Smooth muscle cell of the umbilical artery (primary cell): ENCODE measurements at places on chromosomes 3 and 15. TPM values are rescaled to one million over a fixed set of nuclear protein-coding genes. Genes with fewer than 3 reads are reported as not detected.

Gene STRIT1
- not detected in 2 replicates for total RNA-seq

Gene PBRM1
- 69.2 and 96.1 TPM in 2 replicates for total RNA-seq

Gene TUSC7
- total RNA-seq, result not detected in 2 replicates

Gene SUSD5
- 1.5 and 3.9 TPM in 2 replicates for total RNA-seq

Gene ZBTB38
- total RNA-seq, result 94.7 and 153 TPM in 2 replicates

Gene MESP2
- 0.09 and 0.30 TPM in 2 replicates for total RNA-seq

Gene CILP
- total RNA-seq, result 0.59 TPM in 1 of 2 replicates, not detected in the other

Gene SHC4
- 2.6 and 3.0 TPM in 2 replicates for total RNA-seq

Gene PAQR5
- 0.09 and 0.59 TPM in 2 replicates for total RNA-seq

Gene GOLGA8N
- 3.5 and 4.8 TPM in 2 replicates for total RNA-seq

Gene EFCC1
- not detected in 2 replicates for total RNA-seq

Gene XRN1
- total RNA-seq, result 35.0 and 39.8 TPM in 2 replicates

Gene FMN1
- under 0.01 and 0.88 TPM in 2 replicates for total RNA-seq

Gene PCOLCE2
- 3.9 and 29.4 TPM in 2 replicates for total RNA-seq

Gene CNTN3
- total RNA-seq, result 0.97 and 1.2 TPM in 2 replicates

Gene FSTL1
- 2,093 and 2,453 TPM in 2 replicates for total RNA-seq

Gene LACTB
- 27.3 and 45.6 TPM in 2 replicates for total RNA-seq

Gene COPS2
- 84.0 and 95.3 TPM in 2 replicates for total RNA-seq

Gene TOPBP1
- total RNA-seq, result 19.3 and 35.8 TPM in 2 replicates

Gene SENP8
- 1.8 and 1.9 TPM in 2 replicates for total RNA-seq

Gene TTC14
- total RNA-seq, result 50.5 and 79.6 TPM in 2 replicates

Gene ERC2
- under 0.01 and 0.42 TPM in 2 replicates for total RNA-seq

Gene CAPN3
- 0.74 and 4.2 TPM in 2 replicates for total RNA-seq

Gene COMMD2
- total RNA-seq, result 32.2 and 33.9 TPM in 2 replicates

Gene RBP2
- not detected in 2 replicates for total RNA-seq

Gene PLSCR2
- total RNA-seq, result not detected in 2 replicates

Gene SLCO2A1
- total RNA-seq, result not detected in 2 replicates

Gene ROPN1B
- not detected in 2 replicates for total RNA-seq

Gene CLK3
- 54.3 and 55.3 TPM in 2 replicates for total RNA-seq

Gene CCDC54
- total RNA-seq, result not detected in 2 replicates

Gene GNB5
- total RNA-seq, result 24.9 and 59.0 TPM in 2 replicates

Gene OR4F15
- total RNA-seq, result 0.05 TPM in 1 of 2 replicates, not detected in the other

Gene GOLGA6A
- total RNA-seq, result not detected in 2 replicates

Gene GUCA1C
- total RNA-seq, result not detected in 2 replicates

Gene PLCH1
- total RNA-seq, result 0.09 and 0.59 TPM in 2 replicates

Gene ANKUB1
- not detected in 2 replicates for total RNA-seq

Gene KNL1
- 1.2 and 14.2 TPM in 2 replicates for total RNA-seq

Gene CCRL2
- total RNA-seq, result not detected in 2 replicates

Gene TF
- under 0.01 and 0.14 TPM in 2 replicates for total RNA-seq

Gene CELF6
- total RNA-seq, result not detected in 2 replicates

Gene TERC
- total RNA-seq, result 21.7 and 295 TPM in 2 replicates

Gene SH2D7
- total RNA-seq, result not detected in 2 replicates

Gene HYAL1
- 0.30 and 0.42 TPM in 2 replicates for total RNA-seq

Gene ZIC1
- not detected in 2 replicates for total RNA-seq

Gene ARGFX
- total RNA-seq, result not detected in 2 replicates

Gene NANOGP8
- not detected in 2 replicates for total RNA-seq
